T-helper 17 cell (primary cell): ENCODE measurements at places on chromosomes 3 and 15. TPM values are rescaled to one million over a fixed set of nuclear protein-coding genes. Genes with fewer than 3 reads are reported as not detected.
A peak's percentile ranks its signal among the peaks of the same experiment; 100 is the strongest.

The LRRC2 gene
- 0.42 TPM for total RNA-seq

The TLE3 gene
- 115 TPM for total RNA-seq

The FOXB1 gene
- 0.22 TPM for total RNA-seq

GRCh38 chr3:184081116-184081830, 15.6 kb upstream of the HTR3E start:
- DNase-seq: no peak
- H3K4me3 ChIP-seq: no peak overlapping the region
- H3K27me3 ChIP-seq: no peaks in the 10 kb centered on the region

DNA sequence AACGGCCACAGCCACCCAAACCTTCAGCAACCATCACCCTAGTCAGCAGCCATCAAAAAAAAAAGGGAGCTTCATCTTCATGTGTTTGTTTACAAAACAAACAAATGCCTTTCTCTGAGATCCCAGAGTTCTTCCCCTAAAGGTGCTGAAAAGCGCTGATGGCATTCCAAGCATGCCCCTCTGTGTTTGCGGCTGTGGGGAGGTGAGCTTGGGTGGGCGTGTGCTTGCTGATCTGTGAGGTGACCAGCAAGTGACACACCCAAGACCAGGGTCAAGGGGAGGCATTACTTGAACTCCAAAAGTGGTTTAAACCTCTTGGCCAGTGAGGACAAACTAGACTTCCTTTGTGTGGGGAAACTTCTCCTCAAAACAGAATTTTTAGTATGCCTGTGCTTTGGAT, 81.5 kb downstream of the DHX36 start:
- H3K4me1 ChIP-seq: no peaks in the 10 kb centered on the region
- no peak overlapping the region for H3K27ac ChIP-seq
- H3K27me3 ChIP-seq: no peaks in the 10 kb centered on the region
- peaks cover 3% of the 10 kb centered on the region for H3K36me3 ChIP-seq

DNA sequence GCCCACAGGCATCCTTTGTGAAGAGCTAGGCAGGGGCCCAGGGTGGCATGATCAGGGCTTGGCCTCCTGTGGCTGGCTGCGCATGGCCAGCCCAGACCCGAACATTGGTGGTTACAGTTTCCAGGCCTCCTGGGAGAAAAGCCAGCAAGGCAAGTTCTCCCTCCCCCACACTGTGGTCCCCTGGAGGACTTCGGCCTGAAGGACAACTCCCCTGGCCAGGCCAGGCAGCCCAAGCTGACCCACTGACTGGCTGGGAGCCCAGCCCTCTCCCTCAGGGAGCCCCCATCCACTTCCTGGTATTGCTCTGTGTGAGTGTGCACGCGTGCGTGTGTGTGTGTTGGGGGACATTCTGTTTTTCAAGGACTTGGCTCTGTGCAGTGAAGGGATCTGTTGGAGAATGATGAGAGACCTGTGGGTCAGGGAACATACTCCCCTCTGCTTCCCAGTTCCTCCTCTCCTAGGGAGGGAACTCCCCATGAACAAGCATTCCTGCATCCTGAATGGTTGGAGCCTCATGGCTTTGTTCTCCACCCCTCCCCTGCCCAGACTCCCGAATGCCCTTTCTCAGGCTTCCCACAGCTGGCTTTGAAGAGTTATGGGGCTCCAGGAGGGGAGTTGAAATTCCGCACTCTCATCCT, 29.5 kb downstream of the CORO2B start:
- no peaks in the 10 kb centered on the region for H3K36me3 ChIP-seq
- no peak overlapping the region for H3K4me3 ChIP-seq
- no peak overlapping the region for H3K27ac ChIP-seq
- peaks cover 20% of the 10 kb centered on the region for H3K27me3 ChIP-seq

The AADACL2 gene
- total RNA-seq: not detected

DNA sequence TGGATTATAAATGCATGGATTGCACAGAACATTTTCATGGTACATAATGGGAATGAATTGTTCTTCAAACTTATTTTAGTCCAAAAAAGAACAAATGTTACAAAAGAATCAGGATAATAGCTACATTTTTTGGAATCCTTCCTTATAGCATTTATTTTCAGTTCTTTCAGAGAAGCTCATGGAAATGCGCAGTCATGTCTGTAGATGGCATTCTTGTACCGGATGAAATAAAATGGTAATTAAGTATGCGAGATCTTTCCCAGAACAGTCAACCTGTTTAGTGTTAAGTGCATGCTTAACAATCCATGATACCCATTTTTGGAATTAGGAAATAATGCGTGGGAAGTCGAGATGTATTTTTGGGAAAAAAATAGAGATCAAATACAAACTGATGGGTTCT, 38.2 kb upstream of the GOLGA8B start:
- no peak overlapping the region for H3K27ac ChIP-seq
- peaks cover 3% of the 10 kb centered on the region for H3K4me1 ChIP-seq
- peaks cover 4% of the 10 kb centered on the region for H3K36me3 ChIP-seq

GRCh38 chr3:154729741-154730140, 299.8 kb upstream of the GPR149 start:
- H3K4me1 ChIP-seq: no peaks in the 10 kb centered on the region
- H3K4me3 ChIP-seq: no peak overlapping the region

- no peaks in the 10 kb centered on the region for H3K4me1 ChIP-seq
- H3K4me3 ChIP-seq: no peak overlapping the region
- no peak for DNase-seq
These were observed 281.4 kb upstream of the CTDSPL start for GRCh38 chr3:37580237-37580636.

The DNAJA4 gene
- 30.3 TPM for total RNA-seq

DNA sequence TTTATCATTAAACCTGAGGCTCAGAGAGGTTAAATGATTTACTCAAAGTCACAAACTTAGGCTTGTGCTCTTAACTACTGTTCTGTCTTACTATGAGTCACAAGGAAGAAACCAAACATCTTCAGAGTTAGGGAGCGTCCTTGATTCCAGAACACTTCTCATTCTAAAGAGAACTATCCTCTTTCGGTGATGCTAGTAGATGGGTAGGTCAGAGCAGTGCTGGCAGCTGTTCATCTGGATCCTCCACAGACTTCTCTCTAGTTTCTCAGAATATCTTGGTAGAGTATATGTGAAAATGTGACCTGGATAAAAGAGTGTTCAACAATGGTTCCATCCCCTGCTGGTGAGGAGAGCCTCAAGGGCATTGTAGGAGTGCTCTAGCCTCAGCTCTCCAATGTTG, 3.3 kb downstream of the ARL6IP5 start:
- peaks cover 60% of the 10 kb centered on the region for H3K4me1 ChIP-seq
- H3K27me3 ChIP-seq: no peaks in the 10 kb centered on the region
- peaks cover 4% of the 10 kb centered on the region for H3K36me3 ChIP-seq
- DNase-seq: no peak
- H3K27ac ChIP-seq: peak overlapping the region; percentile 97
- H3K4me3 ChIP-seq: peak overlapping the region; percentile 92

- H3K27ac ChIP-seq: peak within 1 kb of the TSS; percentile 74
- peak within 1 kb of the TSS; percentile 87 for H3K4me3 ChIP-seq
- no peaks in the 10 kb centered on the region for H3K36me3 ChIP-seq
- peaks cover 11% of the 10 kb centered on the region for H3K27me3 ChIP-seq
These were observed at the start of gene CELSR3 for GRCh38 chr3:48662753-48663488. CELSR3 (minus strand) TSS chr3:48662886; CDS start chr3:48662634, 252 bp downstream.

DNA sequence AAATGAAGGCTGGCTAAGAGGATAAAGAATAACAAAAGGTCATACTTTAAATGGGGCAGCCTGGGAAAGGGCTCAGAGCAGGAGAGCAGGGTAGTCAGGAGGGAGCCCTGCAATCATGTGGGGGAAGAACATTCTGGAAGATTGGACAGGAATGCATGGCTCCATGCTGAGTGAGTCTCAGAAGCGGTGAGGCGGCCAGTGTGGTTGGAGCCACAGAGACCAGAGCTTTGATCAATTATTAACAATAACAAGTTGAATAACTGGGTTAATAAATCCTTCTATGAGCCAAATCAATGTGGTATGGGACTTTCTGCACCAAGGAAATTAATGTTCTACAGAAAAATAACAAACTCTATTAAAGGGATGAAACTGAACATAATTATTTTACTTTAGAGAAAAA, 57.9 kb upstream of the DCUN1D1 start:
- DNase-seq: no peak
- H3K4me1 ChIP-seq: peaks cover 3% of the 10 kb centered on the region
- H3K27ac ChIP-seq: peak overlapping the region; percentile 66
